Activated T-helper 1 cell treated with anti-CD3 and anti-CD28 coated beads, Interleukin-12 subunit alpha, Interleukin-12 subunit beta, Interleukin-2, Interleukin-4 antibody, amounts not matched to agents 30 ng/mL and 10 ng/mL and 1 ng/mL, durations not matched to agents 14 hours and 24 hours and 36 hours (primary cell): ENCODE measurements at places on chromosomes 5 and 9. TPM values are rescaled to one million over a fixed set of nuclear protein-coding genes. Genes with fewer than 3 reads are reported as not detected.

CFAP157 gene
- 0.20 and 0.26 TPM in 2 replicates for total RNA-seq

GARIN3 gene
- 0.27 and 0.31 TPM in 2 replicates for total RNA-seq

- DNase-seq, result no peak
These were observed 246.3 kb upstream of the EFNA5 start for GRCh38 chr5:107916731-107917725.

DNA sequence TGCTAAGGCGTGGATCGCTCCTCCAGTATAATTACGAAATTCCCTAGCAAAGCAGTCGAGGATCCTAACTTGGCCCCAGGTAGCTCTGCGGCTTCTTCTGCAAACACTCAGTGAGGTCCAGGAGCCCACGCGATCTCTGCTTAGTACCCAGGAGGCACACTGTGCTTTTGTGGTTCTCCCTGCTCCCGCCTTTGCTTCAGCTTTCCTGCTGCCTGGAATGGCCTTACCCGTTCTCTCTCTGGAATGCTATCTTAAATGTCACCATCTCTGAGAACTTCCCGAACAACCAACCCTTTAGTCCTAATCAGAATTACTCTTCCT lies 639 bp downstream of the INVS start:
- DNase-seq, result no peak
